ENCODE measurements at places on chromosomes 6 and 20. TPM values are rescaled to one million over a fixed set of nuclear protein-coding genes. Genes with fewer than 3 reads are reported as not detected.

Gene OR2J2
- total RNA-seq = not detected

Gene PAX1
- total RNA-seq = not detected

DNA sequence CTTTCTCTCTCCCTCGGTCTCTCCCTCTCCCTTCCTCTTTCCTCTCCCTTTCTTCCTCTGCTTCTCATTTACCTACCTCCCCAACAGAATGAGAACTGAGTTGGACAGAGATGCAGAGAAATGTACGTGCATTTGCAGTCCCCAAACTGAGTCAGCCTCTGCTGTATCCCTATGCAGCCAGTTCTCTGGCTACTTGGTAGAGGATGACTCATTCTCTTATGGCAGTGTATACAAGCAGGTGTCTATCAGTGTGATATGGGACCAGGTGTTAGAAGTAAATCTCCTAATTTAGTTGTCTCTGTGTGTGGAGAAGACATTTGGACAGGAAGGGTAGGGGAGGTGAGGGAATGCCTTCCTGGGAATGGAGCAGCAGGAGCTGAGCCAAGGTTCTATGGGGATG is 470.8 kb downstream of the CD109 start:
- no peak overlapping the region for H3K4me3 ChIP-seq
- no peaks in the 10 kb centered on the region for H3K27me3 ChIP-seq
- H3K4me1 ChIP-seq = no peaks in the 10 kb centered on the region
- DNase-seq = no peak
- no peaks in the 10 kb centered on the region for H3K36me3 ChIP-seq

- DNase-seq = no peak
- H3K27me3 ChIP-seq = no peaks in the 10 kb centered on the region
- H3K27ac ChIP-seq = peak overlapping the region; percentile 62
- H3K36me3 ChIP-seq = no peaks in the 10 kb centered on the region
- peak overlapping the region; percentile 81 for H3K4me3 ChIP-seq
Observed at GRCh38 chr20:10502098-10502526, 67.0 kb downstream of the SLX4IP start.

DNA sequence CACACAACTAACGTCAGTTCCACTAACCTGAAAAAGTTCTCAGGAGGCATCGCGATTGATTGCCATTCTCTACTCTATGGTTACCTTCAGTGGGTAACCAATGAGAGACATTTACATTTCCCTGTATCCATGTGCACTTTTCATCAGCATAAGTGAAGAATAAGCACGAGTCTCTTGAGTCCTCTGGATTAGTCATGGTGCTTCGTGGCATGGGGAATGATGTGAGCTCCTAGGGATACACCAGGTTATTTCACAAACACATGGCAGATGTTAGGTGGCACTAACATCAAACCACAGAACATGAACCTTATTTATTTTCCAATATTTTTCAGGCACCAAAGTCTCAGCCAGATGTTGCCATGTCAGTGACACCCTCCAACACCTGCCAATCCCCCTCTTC is 64.0 kb downstream of the FYN start:
- no peaks in the 10 kb centered on the region for H3K27me3 ChIP-seq
- H3K4me1 ChIP-seq = peaks cover 97% of the 10 kb centered on the region
- no peak for DNase-seq
- peaks cover 53% of the 10 kb centered on the region for H3K36me3 ChIP-seq
- no peak overlapping the region for H3K4me3 ChIP-seq
- no peak overlapping the region for H3K27ac ChIP-seq

DNA sequence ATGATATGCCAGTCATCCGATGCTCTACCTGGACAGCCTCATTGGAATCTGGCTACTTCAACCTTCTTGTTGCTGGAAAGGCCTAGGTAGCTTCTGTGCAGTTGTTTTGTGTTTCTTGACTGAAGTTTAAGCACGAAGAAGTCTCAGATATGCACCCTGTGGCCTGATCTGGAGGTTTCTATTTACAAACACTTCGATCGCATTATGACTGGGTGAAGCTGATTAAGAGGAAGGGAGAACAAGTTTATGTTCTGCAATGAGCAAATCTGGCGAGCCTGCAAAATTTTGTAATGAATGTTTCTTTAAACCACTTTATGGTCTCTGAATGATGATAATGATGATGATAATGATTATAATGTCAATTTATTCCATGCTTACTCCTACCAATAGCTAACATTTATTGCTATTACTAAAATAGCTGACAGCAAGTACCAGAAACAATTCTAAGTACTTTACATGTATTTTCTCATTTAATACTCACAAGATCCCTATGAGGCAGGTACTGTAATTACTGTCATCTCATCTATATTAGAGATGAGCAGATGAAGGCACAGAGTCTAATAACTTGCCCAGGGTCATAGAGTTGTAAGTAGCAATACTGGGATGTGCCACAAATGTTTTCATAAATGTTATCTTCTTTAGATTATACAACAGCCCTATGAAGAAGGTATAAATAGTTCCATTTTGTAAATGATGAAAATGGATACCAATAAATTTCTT is 126.1 kb upstream of the UST start:
- no peaks in the 10 kb centered on the region for H3K36me3 ChIP-seq
- H3K27me3 ChIP-seq = peaks cover 9% of the 10 kb centered on the region
- H3K27ac ChIP-seq = no peak overlapping the region
- no peaks in the 10 kb centered on the region for H3K4me1 ChIP-seq
- DNase-seq = no peak
